ENCODE measurements at places on chromosomes 4 and X.

GRCh38 chrX:47578692-47579091 is 3.5 kb upstream of the TIMP1 start:
- no peak for DNase-seq

GRCh38 chr4:99945718-99946355 is 581 bp downstream of the DNAJB14 start:
- DNase-seq, result no peak

GRCh38 chr4:154908168-154908567 is 127.1 kb downstream of the RBM46 start:
- DNase-seq, result no peak

- no peak for DNase-seq
These were observed 1.6 kb upstream of the CHIC2 start for GRCh38 chr4:54066088-54066415.

- peak; percentile 6 for DNase-seq
These were observed 242.1 kb downstream of the ADAMTS3 start for GRCh38 chr4:72326692-72327632.

DNA sequence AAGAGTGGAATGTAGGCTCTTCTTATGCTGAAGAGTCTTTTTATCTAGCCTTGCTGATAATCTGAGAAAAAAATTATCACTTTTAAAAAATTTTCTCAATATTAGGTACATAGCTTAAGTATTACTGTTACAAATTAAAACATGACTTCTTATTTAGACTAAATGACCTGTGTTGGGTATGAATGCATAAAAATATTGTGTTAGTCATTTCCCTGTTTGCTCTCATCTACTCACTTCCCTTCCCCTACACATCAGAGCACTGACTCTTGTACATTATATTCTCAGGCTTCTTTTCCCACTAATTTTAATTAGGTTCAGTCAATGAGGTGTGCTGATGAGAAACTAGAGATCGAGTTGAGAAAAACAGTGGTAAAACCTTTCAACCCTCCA is 881.0 kb downstream of the PCDH18 start:
- DNase-seq, result no peak

- no peak for DNase-seq
These were observed 114.3 kb downstream of the QDPR start for GRCh38 chr4:17397611-17398010.

GRCh38 chrX:19630228-19630627 is 114.9 kb upstream of the MAP3K15 start:
- DNase-seq, result no peak

- no peak for DNase-seq
These were observed 40.1 kb downstream of the SORBS2 start for GRCh38 chr4:185771711-185772390.

GRCh38 chrX:15758140-15758539 is 20.1 kb downstream of the CA5B start:
- DNase-seq, result peak; percentile 72

GRCh38 chr4:152434011-152434410 is 101.9 kb downstream of the FBXW7 start:
- DNase-seq, result no peak

GRCh38 chr4:164572877-164573279 is 181.1 kb upstream of the SMIM31 start:
- no peak for DNase-seq

DNA sequence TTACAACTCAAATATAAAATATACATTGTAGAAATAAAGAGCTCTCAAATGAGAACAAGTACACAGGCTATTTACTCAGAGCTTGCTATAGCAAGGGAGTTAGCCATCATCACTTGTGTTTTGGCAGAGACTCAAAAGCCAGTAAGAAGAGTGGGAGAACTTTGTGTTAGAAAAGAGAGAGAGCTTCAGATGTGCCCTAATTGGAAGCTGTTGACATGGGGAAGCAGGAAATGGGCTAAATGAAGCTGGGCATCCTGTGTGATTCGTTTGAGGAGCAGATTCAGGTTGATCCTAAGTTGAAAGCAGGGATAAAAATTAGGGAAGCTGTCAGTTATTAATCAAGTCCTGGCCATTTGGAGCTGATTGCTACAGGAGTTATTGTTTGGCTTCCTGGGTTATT is 207.4 kb upstream of the MAOA start:
- DNase-seq, result no peak

GRCh38 chrX:13078739-13079444 is 34.5 kb upstream of the FAM9C start:
- peak; percentile 28 for DNase-seq

- no peak for DNase-seq
These were observed 66.1 kb downstream of the PHKA2 start for GRCh38 chrX:18917831-18918230.

- no peak for DNase-seq
These were observed 188.5 kb upstream of the TEX13C start for GRCh38 chrX:125131164-125131563.

- no peak for DNase-seq
These were observed 510 bp downstream of the HMGB3 start for GRCh38 chrX:150983521-150984168.

GRCh38 chrX:149365061-149365460 is 140.0 kb downstream of the IDS start:
- no peak for DNase-seq

GRCh38 chrX:70998411-70999027 is 67.6 kb upstream of the SLC7A3 start:
- peak; percentile 9 for DNase-seq

DNA sequence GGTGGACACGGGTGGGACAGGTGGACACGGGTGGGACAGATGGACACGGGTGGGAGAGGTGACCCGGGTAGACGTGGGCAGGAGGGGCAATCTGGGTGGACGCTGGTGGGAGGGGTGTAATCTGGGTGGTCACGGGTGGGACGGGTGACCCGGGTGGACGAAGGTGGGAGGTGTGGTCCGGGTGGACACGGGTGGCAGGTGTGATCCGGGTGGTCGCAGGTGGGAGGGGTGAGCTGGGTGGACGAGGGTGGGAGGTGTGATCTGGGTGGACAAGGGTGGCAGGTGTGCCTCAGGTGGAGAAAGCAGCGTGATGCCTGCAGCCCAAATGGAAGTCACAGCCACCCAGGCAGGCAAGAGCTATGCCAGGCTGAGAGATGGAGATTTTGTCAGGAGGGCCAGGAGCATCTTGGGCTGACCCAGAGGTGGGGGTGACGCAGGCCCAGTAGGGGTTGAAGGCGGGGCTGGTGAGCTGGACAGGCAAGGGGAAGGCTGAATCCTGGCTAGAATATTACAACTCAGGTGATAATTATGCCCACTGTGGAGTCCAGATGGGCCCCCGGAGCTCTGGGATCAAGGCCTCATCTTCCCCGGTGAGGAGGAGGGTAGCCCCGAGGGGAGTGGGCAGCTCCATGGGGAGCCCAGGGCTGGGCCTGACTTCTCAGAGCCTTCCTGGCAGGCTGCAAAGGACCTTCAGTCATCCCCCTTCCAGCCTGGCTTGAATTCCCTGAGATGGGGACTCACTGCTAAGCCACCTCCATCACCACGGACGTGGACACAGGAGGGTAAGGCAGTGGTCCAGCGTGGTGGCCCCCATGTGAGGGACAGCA is 100.0 kb downstream of the ADRA2C start:
- DNase-seq, result no peak

GRCh38 chrX:77953708-77954107 is 15.7 kb downstream of the PGAM4 start:
- no peak for DNase-seq

GRCh38 chrX:19729761-19730160 is 157.6 kb downstream of the SH3KBP1 start:
- no peak for DNase-seq

GRCh38 chr4:62495032-62495431 is 1294.9 kb downstream of the ADGRL3 start:
- no peak for DNase-seq

DNA sequence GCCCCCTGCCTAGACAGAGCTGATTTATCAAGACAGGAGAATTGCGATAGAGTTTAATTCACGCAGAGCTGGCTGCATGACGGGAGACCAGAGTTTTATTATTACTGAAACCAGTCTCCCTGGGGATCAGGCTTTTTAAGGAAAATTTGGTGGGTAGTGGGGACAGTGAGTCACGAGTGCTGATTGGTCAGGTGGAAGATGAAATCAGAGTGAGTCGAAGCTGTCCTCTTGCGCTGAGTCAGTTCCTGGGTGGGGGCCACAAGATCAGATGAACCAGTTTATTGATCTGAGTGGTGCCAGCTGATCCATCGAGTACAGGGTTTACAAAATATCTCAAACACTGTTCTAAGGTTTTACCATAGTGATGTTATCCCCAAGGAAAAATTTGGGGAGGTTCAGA is 36.6 kb downstream of the MYOZ2 start:
- DNase-seq, result no peak

GRCh38 chr4:53152467-53152866 is 213.4 kb downstream of the SCFD2 start:
- no peak for DNase-seq

- no peak for DNase-seq
These were observed 16.8 kb downstream of the CD38 start for GRCh38 chr4:15794905-15795304.

- no peak for DNase-seq
These were observed 2.3 kb upstream of the FNIP2 start for GRCh38 chr4:158766434-158767044.

DNA sequence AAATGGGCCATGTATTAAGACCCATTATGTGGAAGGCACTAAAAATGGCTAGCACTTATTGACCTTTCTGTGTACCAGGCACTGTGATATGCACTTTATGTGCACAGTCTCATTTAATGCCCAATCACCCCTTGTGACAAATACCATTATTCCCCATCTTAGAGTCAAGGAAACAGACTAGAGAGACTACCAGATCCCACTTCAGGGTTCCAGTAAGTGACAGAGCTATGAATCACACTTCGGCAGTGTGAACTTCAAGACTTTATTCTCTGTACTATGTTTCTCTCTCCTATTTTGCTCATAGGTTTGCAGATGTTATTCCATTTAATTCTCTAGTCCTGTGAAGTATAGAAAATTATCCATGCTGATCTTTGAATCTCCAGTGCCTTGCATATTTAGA is 107.0 kb downstream of the NFKB1 start:
- no peak for DNase-seq

DNA sequence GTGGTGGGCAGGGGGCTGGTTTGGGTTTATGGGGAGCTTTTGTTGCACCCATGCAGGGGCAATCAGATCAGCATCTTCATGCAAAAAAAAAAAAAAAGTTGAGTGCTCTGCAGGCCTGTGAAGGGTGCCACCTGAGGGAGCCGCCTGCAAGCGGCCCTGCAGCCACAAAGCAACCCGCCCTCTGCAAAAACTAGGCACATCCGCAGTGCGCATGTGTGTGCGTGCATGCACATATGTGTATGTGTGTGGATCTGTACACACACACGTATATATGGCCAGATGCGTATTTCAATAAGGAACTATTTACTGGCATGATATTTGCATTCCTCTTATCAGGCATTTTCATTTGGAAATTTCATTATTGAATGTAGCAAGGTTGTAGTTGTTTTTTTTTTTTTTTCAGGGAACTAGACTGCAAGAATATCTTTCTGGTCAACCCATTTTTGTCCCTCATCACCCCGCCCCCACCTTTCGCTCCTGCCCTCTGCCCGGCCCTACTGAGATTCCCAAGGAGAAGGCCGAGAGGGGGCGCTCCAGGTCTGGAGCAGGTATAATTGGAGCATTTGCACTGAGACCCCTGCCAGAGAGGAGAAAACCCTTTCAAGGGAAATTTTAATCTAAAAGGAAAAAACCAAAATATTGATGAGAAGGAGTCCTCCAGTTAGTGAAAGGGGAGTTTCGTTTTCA is 18.1 kb downstream of the CCNQ start:
- no peak for DNase-seq

DNA sequence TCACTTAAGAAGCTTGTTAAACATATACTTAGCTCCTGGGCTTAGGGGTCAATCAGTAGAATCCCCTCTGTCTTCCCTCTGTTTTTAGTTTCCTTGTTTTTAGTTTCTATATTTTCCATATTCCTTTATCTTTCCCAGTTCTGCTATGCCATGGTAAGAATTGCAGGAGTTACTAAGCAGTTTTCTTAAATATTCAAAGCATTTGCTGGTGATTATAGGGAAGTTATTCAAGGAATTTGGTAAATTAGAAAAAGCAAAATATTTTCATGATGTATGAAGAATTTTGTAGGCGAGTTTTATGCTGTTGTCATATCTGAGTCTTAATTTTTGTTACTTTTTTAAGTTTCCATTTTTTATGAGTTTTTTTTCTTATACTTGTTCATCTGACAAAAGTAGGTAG is 91.6 kb upstream of the NUDT6 start:
- no peak for DNase-seq

DNA sequence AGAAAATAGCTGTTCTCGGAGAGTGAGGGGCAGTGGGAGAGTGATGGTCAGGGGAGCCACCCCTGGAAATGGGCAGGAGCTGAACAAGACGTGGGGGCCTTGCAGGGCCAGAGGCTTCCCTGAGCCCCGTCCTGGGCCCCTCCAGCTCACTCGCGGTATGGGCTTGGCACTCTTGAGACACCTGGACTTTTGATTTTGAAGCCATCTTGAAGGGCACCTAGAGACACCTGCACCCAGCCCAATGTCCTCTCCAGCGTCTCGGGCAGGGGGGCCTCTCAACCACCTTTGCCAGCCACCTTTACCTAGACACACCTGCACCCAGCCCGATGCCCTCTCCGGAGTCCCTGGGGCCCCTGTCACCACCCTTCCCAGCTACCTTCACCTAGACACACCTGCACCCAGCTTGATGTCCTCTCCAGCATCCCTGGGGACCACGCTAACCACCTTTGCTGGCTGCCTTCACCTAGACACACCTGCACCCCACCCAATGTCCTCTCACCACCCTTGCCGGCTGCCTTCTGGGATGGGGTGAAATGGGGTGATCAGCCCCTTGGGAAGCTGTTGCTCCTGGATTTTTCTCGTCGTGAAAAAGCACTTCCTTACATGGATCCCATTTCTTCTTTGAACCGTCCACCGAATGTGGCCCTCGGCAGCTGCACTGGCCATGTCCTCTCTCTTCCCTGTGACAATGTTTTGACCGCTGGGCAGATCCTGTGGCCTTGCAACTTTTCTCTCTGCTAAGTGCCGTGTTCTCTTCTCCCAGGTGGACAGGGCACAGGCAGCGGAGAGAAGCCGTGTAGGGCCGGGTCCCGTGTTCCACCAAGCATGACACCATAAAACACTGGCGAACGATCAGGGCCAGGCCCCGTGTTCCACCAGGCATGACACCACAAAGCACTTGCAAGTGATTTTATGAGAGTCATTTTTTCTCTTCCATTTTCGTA is 47.5 kb downstream of the CPZ start:
- no peak for DNase-seq

GRCh38 chr4:46270986-46271596 is 118.8 kb downstream of the GABRA2 start:
- DNase-seq, result no peak

- DNase-seq, result peak; percentile 84
These were observed 63.0 kb downstream of the ZNF732 start for GRCh38 chr4:242121-242848.

GRCh38 chrX:21990832-21991231 is 41.3 kb upstream of the PHEX start:
- DNase-seq, result no peak

DNA sequence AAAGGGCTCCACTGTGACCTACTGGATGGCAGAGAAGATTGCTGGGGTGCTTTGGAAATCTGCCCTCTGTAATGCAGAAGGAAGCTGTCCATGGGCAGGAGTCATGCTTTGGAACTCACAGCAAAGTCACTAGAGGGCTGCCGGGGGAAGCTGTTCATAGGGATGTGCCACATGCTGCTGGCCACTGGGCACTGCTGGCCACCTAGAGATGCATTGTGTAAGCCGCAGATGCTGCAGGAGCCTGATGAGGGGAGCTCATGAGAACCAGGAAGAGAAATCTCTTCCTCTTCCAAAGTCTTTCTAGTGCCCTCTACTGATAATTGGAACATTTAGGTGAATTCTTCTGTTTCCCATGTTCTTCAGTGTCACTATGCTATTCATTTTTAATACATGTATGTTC is 31.2 kb upstream of the UXT start:
- no peak for DNase-seq

GRCh38 chr4:140805293-140805692 is 49.1 kb upstream of the TBC1D9 start:
- DNase-seq, result no peak

Measured in CD4-positive, alpha-beta T cell treated with Interleukin-17A for 1 hour (primary cell).